HT1080 (cell line): ENCODE measurements at places on chromosomes 5 and 9. TPM values are rescaled to one million over a fixed set of nuclear protein-coding genes. Genes with fewer than 3 reads are reported as not detected.

DNA sequence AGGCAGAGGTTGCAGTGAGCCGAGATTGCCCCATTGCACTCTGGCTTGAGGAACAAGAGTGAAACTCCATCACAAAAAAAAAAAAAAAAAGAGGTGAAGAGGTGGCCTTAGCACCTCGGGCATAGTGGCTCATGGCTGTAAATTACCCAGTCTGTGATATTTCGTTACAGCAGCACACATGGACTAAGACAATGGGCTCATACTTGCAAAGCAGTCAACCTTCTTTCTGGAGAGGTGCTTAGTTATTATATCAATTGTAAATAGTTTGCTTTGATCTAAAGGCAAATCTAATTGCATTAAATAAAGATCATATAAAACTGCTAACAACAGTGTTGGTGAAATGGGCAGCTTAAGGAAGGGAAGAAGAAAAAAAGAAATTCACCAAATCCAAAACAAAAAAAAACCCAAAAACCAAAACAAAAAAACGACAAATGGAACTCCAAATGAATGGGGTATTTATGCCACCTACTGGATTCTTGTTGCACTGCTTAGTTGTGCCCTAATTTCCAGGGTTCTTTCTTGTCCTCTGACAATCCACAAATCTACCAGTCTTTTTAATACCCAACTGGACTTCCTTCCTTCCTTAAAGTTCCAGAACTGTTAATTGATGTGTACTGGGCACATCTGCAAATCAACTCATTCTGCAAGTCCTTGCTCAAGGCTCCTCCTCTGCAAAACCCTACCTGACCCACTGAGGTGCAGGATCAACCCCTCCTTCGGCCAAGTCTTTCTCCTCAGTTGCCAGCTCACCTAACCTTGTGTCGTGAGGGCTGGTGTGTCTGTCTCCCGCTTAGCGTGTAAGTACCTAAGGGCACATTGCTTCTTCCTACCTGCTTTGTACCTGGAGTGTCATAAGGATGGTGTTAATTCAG is 35.0 kb upstream of the DMRT1 start:
- DNase-seq: peak; percentile 15

GRCh38 chr9:38118862-38119438 is 49.9 kb upstream of the SHB start:
- DNase-seq: no peak

DNA sequence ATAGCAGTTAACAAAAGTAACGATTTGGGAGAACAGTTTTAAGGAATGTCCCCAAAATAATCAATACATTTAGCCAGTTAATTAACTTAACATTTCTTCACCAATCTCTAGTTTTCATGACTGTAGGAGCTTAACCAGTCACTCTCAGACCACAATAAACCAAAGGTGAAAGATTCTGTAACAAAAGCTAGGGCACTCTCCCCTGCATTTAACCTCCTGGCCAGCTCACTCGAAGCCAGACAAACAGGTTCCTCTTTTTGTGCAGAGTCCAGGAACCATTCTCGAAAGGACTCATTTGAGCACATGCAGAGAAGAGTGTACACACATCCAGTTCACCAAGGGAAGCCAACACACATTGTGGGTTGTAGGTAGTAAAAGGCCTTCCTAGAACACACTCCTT is 6.5 kb downstream of the IL7R start:
- no peak for DNase-seq

The DMRT3 gene
- not detected in 2 replicates for total RNA-seq

The GRIN3A gene
- total RNA-seq: 0.06 TPM in 1 of 2 replicates, not detected in the other

The WDR31 gene
- total RNA-seq: 0.43 TPM in 1 of 2 replicates, not detected in the other
